ENCODE measurements at places on chromosomes 12 and 14.

- no peak for DNase-seq
Observed at GRCh38 chr14:74514471-74514941, 20.9 kb downstream of the ISCA2 start.

- no peak for DNase-seq
Observed at GRCh38 chr12:42525444-42525843, 64.1 kb downstream of the PRICKLE1 start.

DNA sequence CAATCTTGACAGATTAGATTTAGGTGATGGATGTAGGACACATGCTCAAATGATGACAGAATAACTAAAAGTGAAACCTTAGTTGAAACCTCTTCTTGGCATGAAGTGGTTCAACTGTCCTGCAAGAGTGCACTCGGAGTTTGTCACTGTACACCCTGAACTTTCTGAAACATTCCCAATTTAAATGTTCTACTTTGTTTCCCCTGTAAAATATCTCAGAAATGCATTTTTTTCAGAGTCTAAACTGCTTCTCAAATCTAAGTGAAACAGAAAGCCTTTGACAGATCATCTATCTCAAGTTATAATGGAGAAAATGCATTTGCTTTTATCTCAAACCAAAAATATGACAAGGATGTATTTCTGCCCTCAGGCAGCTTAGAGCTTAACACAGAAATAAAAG lies 66.0 kb downstream of the BHLHE41 start:
- DNase-seq: no peak

- no peak for DNase-seq
Observed at GRCh38 chr14:36363704-36364103, 43.3 kb upstream of the MBIP start.

DNA sequence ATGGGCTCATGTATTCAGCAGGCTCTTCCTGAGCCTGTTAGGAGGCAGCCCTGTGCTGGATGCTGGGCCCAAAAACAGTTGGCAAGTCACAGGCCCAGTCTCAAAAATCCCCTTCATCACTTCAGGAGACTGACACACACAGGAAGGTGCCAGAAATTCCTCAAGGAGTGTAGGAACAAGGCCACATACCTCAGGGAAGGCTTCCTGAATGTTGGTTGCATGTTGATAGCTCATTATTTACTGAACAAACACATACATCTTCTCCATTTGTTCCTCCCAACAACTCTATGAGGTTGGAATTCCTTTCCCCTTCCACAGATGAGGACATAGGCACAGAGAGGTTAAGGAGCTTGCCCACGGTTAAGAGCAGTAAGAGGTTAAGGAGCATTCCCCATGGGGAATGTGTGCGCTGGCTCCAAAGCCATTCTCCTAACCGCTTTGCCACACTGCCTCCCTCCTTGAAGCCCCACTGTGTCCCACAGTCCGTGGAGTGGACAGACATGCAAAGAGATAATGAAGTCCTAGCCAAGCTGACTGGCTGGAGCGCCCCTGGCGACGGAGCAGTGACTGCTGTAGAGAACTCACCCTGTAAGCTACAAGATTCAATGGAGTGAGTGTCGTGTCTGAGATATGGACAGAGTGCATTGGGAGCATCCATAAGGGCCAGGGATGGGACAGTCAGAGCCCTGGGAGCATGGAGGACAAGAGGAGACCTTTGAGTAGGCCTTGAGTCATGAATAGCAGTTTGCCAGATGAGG lies 3.3 kb downstream of the HHIPL1 start:
- no peak for DNase-seq

DNA sequence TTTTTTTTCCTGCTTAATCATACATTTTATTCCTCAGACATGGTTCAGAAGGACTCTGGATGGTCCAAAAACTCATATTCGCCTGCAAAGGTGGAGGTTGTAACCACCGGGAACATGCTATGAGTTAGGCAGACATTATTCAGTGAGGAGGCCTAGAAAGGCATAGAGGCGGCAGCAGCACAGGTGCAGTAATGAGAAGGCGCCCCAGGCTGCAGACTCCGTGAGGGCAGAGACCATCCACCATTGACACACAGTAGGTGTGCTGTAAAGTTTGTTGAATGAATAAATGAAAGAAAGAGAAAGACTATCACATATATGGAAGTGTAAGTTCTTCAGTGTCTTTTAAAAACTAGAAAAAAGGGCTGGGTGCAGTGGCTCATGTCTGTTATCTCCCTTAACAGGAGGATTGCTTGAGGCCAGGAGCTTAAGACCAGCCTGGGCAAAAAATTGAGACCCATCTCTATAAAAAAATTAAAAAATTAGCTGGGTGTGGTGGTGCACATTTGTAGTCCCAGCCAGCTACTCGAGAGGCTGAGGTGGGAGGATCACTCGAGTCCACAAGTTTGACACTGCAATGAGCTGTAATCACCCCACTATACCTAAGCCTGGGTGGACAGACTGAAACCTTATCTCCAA lies 34.5 kb upstream of the PTGR2 start:
- no peak for DNase-seq

GRCh38 chr14:32166924-32167323 lies 34.9 kb upstream of the RNU6-7 start:
- no peak for DNase-seq

- DNase-seq: peak; percentile 81
Observed at GRCh38 chr12:108838194-108839017, 19.0 kb downstream of the SSH1 start.

DNA sequence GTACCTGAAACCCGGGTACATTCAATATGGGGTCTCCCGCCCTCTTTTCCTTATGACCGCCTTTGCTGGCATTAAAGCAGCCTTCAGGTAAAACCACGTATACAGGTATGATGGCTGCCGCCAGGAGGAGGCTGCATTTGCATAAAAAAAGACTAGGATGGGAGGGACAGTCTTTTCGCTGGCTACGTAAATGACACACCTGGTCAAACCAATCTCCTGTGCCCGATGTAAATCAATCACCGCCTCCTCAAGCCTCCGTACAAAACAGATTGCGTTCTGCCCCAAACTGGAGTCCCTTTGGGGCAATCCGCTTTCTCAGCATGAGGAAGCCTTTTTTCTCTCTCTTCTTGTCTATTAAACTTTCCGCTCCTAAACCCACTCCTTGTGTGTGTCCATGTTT lies 8.1 kb upstream of the ALDH1L2 start:
- DNase-seq: no peak

- DNase-seq: no peak
Observed at GRCh38 chr12:131203666-131204415, 250.1 kb downstream of the ADGRD1 start.

DNA sequence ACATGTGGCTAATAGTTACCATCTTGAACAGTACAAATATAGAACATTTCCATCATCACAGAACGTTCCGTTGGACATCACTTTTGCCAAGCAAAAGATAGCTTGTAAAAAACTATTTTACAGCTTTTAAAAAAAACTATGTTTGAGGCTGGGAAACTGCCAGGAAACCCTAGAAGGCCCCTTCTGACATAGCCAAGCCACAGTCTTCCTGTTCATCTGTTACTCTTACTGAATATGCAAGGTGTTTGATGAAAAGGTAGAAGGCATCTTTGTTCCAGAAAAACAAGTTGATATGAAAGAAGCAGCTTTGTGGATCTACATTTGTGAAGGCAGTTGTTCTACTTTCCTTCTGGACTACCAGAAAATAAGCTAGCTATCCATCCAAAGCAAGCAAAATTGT lies 23.6 kb upstream of the WNK1 start:
- DNase-seq: no peak

DNA sequence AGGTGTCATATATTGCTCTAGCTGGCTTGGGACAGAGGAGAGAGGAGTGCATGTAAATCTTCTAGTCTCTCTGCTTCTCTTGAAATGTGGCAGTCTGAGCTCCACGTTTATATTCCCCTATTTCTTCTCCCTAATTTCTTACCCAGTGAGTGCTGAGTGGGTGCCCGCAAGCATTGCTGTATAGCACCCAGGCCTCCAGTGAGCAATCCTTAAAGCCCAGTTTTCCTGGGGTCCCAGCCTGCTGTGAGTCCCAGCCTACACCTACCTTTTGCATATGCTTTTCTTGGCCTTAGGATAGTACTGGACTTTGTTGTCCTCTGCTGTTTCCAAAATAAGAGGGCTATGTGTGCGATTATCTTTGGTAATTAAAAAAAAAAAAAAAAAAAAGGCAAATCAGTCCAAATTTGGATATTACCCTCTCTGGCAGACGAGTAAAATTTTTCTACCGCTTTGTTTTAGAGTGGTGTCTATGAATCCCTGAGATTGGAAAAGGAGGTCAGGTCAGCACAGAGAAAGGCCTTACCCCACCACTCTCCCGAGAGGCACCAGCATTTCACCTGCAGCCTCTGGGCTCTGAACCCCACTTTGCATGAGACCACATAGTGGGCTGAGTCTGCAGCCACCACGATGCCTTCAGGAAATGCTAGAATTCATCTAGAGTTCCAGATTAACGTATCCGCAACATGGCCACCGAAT lies 1.1 kb downstream of the MGST1 start:
- DNase-seq: no peak

GRCh38 chr14:20548414-20549158 lies 12.3 kb downstream of the RNASE9 start:
- DNase-seq: no peak

- DNase-seq: no peak
Observed at GRCh38 chr12:44709166-44709565, 166.9 kb downstream of the NELL2 start.

- DNase-seq: no peak
Observed at GRCh38 chr12:20757-21156, 45.8 kb upstream of the IQSEC3 start.

DNA sequence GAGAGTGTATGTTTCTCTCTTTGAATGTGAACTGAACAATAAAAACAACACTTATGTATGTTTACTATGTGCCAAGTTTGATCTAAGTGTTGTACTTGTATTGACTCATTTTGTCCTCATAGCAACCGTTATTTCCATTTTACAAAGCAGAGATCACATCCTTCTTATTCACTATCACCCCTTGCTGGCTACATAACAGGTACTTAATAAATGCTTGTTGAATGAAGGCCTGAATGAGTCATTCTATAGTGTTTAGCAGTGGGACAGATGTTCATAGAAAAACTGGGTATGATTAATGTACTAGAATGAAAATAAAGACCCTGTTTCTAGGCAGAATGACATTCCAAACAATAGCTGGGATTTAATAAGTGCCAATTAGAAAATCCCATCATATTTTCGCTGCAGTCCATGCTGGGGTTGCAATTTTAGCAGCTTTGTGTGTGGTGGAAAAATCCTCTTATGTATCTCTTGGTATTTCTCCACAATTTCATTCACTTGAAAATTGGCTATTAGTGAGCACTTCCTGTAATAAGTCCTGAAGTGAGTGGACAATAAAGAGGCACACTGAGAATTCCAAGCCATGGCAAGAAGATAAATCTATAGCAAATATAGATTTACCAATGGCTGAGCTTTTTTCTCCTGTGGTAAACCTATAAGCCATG lies 86.0 kb downstream of the FAR2 start:
- no peak for DNase-seq

GRCh38 chr12:102438047-102438826 lies 42.1 kb downstream of the IGF1 start:
- DNase-seq: no peak

GRCh38 chr12:117447665-117448366 lies 86.4 kb upstream of the NOS1 start:
- no peak for DNase-seq

DNA sequence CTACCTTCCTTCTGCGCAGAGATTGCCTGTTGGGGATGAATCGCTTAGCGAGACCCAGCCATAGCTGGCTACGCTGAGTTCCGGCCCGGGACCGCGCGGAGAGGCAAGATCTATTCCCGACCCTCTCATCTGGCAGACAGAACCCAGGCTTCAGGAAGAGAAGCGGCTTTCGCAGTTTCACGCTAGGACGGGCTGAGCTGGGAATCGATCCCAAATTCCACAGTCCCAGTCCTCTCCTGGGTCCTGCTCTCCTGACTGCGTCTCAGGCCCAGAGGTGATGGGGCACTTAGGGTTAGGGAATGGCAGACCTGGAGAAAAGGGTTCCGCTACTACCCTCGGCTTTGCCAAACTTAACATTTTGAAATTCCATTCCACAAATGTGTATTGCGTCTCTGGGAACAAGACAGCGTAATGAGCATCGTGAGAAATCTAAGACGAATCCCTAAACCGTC lies 2.8 kb downstream of the PTPN21 start:
- no peak for DNase-seq

GRCh38 chr12:129073157-129073915 lies 220.1 kb downstream of the GLT1D1 start:
- no peak for DNase-seq

GRCh38 chr14:70257526-70257925 lies 68.8 kb upstream of the SLC8A3 start:
- peak; percentile 27 for DNase-seq

DNA sequence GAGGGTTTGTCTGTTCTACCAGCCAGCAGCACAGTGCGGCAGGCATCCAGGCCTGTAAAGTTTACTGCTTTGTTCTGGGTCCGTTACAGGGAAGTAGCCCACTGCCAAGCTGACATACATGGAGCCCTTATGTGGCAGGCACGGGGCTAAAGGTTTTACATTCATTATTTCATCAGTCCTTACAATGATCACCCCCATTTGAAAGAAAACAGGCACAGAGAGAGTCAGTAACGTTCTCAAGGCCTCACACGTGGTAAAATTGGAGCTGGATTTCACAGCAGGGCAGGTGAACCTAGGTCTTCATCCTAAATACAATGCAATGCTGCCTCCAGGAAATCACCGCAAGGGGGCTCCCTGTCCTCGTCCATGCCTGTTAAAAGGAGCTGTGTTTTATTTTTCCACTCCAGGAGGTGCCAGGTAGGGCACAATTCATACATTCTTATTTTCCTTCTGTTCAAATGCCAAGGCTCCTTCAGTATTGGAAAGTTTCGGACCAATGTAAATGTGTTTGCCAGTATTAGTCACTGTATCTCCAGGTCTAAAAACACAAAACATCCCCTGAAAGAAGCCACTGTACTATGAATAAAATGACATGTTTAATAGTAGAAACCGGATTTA lies 172.2 kb upstream of the GZMB start:
- peak; percentile 54 for DNase-seq

DNA sequence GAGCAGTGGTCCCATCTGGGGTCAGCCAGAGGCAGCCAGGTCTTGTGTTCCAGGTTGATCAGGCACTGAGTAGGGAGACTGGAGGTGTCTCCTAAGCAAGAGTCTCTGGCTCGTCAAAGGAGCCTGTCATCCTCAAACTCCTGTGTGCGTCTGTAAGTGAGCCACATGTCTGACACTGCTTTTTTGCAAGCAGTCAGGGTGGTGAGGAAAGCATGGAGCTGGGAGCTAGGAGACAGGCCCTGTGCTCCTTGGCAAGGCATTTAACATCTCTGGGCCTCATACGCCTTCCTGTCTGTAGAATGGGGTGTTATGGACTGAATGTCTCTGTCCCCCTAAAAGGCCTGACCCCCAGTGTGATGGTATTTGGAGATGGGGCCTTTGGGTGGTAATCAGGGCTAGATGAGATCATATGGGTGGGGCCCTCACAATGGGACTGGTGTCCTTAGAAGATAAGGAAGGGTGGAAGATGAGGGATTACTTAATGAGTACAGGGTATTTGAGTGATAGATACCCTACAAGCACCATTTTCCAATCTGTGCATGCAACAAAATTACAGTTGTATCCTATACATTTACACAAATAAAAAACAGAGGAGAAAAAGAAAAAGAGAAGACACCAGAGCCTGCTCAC lies 53.0 kb downstream of the ARL6IP4 start:
- no peak for DNase-seq
